A673 (cell line): ENCODE measurements at places on chromosomes 1 and 21. TPM values are rescaled to one million over a fixed set of nuclear protein-coding genes. Genes with fewer than 3 reads are reported as not detected.

DNA sequence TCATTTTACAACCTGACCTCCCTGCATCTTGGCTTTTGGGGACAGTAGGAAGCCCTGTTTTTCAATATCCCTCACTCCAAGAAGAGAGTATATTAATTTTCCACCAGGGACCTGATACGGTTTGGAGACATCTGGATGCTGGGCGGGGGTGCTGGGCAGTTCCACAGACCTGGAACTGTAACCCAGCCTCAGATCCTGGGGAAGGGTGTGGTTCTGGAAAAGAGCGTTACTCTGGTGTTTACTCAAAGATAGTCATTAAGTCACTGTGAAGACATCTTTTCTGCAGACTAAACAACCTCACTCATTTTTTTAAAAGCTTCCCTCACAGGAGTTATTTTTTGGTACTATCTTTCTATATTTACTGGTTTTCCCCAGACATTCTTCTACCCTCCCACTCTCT lies 189.8 kb downstream of the CLIC6 start:
- H3K36me3 ChIP-seq: no peaks in the 10 kb centered on the region
- H3K27ac ChIP-seq: no peak overlapping the region
- no peak for DNase-seq
- no peaks in the 10 kb centered on the region for H3K27me3 ChIP-seq
- no peaks in the 10 kb centered on the region for H3K4me1 ChIP-seq

GRCh38 chr1:87993051-87993450 lies 664.4 kb downstream of the LMO4 start:
- peaks cover 2% of the 10 kb centered on the region for H3K4me1 ChIP-seq
- no peak overlapping the region for H3K27ac ChIP-seq
- H3K4me3 ChIP-seq: no peak overlapping the region
- DNase-seq: peak; percentile 44
- H3K36me3 ChIP-seq: no peaks in the 10 kb centered on the region

GRCh38 chr1:152871731-152872126 lies 6.4 kb upstream of the SMCP start:
- H3K4me1 ChIP-seq: no peaks in the 10 kb centered on the region
- DNase-seq: no peak
- peaks cover 6% of the 10 kb centered on the region for H3K27me3 ChIP-seq
- H3K4me3 ChIP-seq: no peak overlapping the region

GRCh38 chr1:231544943-231545592 lies 16.6 kb downstream of the TSNAX start:
- no peaks in the 10 kb centered on the region for H3K27me3 ChIP-seq
- H3K36me3 ChIP-seq: peaks cover 23% of the 10 kb centered on the region
- H3K27ac ChIP-seq: no peak overlapping the region
- H3K4me3 ChIP-seq: no peak overlapping the region

DNA sequence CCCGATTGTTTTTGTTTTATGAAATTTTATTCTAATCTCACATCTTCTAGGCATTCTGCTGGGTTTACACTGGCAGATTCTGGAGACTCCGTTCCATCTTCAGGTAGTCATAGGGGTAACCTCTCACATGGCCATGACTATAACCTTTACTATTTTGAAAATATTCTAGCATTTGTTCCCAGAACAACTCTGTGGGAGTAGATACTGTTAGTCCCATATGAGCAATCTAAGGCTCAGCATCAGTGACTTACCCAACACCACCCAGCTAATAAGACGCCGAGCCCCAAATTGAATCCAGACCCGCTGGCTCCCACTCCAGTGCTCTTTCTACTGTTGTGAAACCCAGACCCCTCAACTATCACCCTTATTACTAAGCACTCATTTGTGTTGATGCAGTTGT lies 9.8 kb downstream of the ADAMTS4 start:
- no peaks in the 10 kb centered on the region for H3K27me3 ChIP-seq
- H3K4me1 ChIP-seq: peaks cover 18% of the 10 kb centered on the region
- DNase-seq: no peak
- no peak overlapping the region for H3K4me3 ChIP-seq
- H3K27ac ChIP-seq: no peak overlapping the region

DNA sequence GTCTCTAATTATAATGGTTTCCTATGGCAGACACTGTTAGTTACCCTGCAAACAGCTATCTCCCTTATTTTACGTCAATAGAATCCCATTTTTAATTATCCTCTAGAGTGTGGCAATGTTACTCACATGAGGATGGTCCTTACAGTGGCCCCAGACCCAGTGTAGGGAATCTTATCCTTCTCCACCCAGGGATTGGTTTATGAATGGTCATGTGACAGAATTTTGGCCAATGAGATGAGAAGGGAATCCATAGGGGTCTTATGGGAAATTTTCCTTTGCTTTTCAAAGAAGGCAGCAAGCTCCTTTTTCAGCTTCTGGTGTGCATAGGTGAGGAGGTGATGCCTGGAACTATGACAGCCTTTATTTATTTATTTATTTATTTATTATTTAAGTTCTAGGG lies 59.0 kb upstream of the HUNK start:
- DNase-seq: no peak
- H3K27me3 ChIP-seq: peaks cover 4% of the 10 kb centered on the region
- no peak overlapping the region for H3K4me3 ChIP-seq
- H3K4me1 ChIP-seq: no peaks in the 10 kb centered on the region
- no peak overlapping the region for H3K27ac ChIP-seq

GRCh38 chr1:151425103-151425502 lies 25.7 kb downstream of the PSMB4 start:
- no peaks in the 10 kb centered on the region for H3K27me3 ChIP-seq
- no peak overlapping the region for H3K27ac ChIP-seq
- H3K4me3 ChIP-seq: no peak overlapping the region
- peaks cover 93% of the 10 kb centered on the region for H3K36me3 ChIP-seq

DNA sequence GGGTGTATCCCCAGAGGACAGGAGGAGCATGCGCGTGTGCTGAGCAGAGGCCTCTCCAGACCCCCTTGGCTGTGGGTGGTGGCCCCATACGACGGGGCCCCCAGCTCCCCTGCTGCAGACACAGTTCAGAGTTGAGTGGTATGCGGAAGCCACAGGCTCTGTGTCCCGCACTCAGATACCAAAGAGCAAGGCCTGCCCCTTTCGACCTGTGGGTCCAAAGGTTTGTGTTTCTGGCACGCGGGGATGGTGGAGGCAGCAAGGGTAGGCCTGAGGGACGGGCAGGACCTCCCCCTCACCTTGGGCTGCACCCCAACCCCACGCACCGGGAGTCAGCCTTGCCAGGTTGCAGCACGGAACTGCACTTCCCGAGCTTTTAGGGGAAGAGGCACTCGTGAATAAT lies at the start of gene KCNAB2:
TSS of gene KCNAB2 (plus strand) at position 328 of the 400 bp plus-strand sequence. CDS start 5,649 bp downstream, outside the sequence.
- no peaks in the 10 kb centered on the region for H3K36me3 ChIP-seq
- no peaks in the 10 kb centered on the region for H3K27me3 ChIP-seq
- DNase-seq: no peak
- H3K4me3 ChIP-seq: no peak within 1 kb of the TSS

- H3K4me3 ChIP-seq: no peak overlapping the region
- H3K36me3 ChIP-seq: no peaks in the 10 kb centered on the region
- H3K27ac ChIP-seq: no peak overlapping the region
- H3K4me1 ChIP-seq: peaks cover 3% of the 10 kb centered on the region
These were observed 176.6 kb upstream of the PBX1 start for GRCh38 chr1:164382384-164382783.

- H3K27ac ChIP-seq: no peak overlapping the region
- H3K4me1 ChIP-seq: no peaks in the 10 kb centered on the region
- no peak overlapping the region for H3K4me3 ChIP-seq
- DNase-seq: no peak
These were observed 95.2 kb downstream of the ZP4 start for GRCh38 chr1:237795558-237795957.

- no peak overlapping the region for H3K4me3 ChIP-seq
- H3K4me1 ChIP-seq: peaks cover 32% of the 10 kb centered on the region
- H3K27ac ChIP-seq: peak overlapping the region; percentile 83
- peak; percentile 54 for DNase-seq
These were observed 45.2 kb downstream of the H3-3A start for GRCh38 chr1:226107471-226108460.

GRCh38 chr1:1551524-1552262 lies 11.3 kb upstream of the TMEM240 start:
- DNase-seq: no peak
- H3K27me3 ChIP-seq: no peaks in the 10 kb centered on the region
- H3K36me3 ChIP-seq: peaks cover 6% of the 10 kb centered on the region
- no peak overlapping the region for H3K4me3 ChIP-seq
- H3K27ac ChIP-seq: no peak overlapping the region
- no peaks in the 10 kb centered on the region for H3K4me1 ChIP-seq

DNA sequence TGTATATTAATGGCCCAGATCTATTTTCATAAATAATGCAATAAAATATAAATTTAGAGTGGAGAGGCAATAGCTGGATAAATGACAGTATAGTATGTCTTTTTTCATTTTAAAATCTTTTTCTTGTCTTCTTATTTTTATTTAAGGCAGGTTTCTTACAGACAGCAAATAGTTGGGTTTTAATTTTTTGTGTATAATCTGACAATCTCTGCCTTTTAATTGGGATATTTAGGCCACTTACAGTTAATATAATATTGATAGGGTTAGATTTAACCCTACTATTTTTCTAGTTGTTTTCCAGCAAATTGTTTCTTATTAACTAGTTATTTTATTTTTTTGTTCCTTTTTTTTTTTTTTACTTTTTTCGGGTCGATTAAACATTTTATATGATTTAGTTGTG lies 23.3 kb upstream of the KCTD3 start:
- H3K27me3 ChIP-seq: peaks cover 17% of the 10 kb centered on the region
- H3K4me3 ChIP-seq: no peak overlapping the region
- no peaks in the 10 kb centered on the region for H3K4me1 ChIP-seq
- H3K36me3 ChIP-seq: no peaks in the 10 kb centered on the region
- no peak for DNase-seq

DNA sequence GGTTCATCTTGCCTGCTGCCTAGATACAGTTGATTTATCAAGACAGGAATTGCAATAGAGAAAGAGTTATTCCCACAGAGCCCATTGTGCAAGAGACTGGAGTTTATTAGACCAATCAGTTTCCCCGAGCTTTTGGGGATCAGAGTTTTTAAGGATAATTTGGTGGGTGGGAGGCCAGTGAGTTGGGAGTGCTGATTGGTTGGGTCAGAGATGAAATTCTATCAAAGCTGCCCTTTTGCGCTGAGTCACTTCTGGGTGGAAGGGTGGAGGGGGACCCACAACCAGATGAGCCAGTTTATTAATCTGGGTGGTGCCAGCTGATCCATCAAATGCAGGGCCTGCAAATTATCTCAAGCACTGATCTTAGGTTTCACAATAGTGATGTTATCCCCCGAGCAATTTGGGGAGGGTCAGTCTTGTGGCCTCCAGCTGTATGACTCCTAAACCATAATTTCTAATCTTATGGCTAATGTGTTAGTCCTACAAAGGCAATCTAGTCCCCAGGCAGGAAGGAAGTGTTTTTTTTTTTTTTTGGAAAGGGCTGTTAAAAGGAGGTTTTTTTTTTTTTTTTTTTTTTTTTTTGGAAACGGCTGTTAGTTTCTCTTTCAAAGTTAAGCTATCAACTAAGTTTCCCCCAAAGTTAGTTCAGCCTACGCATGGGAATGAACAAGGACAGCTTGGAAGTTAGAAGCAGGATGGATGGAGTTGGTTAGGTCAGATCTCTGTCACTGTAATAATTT lies 7.4 kb downstream of the SLC16A4 start:
- no peak overlapping the region for H3K4me3 ChIP-seq
- no peaks in the 10 kb centered on the region for H3K36me3 ChIP-seq
- DNase-seq: peak; percentile 39
- H3K27me3 ChIP-seq: no peaks in the 10 kb centered on the region
- no peak overlapping the region for H3K27ac ChIP-seq

GRCh38 chr1:234072793-234073192 lies 168.3 kb downstream of the SLC35F3 start:
- H3K4me1 ChIP-seq: no peaks in the 10 kb centered on the region
- no peak for DNase-seq
- H3K4me3 ChIP-seq: no peak overlapping the region
- no peaks in the 10 kb centered on the region for H3K27me3 ChIP-seq

- no peaks in the 10 kb centered on the region for H3K36me3 ChIP-seq
- no peaks in the 10 kb centered on the region for H3K4me1 ChIP-seq
- H3K4me3 ChIP-seq: no peak overlapping the region
These were observed 52.9 kb downstream of the ACBD3 start for GRCh38 chr1:226133504-226134123.

GRCh38 chr1:203085528-203086406 lies at the start of gene MYOG:
Gene MYOG (minus strand): TSS chr1:203086012. CDS start chr1:203085961, 51 bp downstream.
- peaks cover 3% of the 10 kb centered on the region for H3K27me3 ChIP-seq
- no peak within 1 kb of the TSS for H3K4me3 ChIP-seq
- no peak for DNase-seq
- no peak within 1 kb of the TSS for H3K27ac ChIP-seq
- H3K4me1 ChIP-seq: no peaks in the 10 kb centered on the region

DNA sequence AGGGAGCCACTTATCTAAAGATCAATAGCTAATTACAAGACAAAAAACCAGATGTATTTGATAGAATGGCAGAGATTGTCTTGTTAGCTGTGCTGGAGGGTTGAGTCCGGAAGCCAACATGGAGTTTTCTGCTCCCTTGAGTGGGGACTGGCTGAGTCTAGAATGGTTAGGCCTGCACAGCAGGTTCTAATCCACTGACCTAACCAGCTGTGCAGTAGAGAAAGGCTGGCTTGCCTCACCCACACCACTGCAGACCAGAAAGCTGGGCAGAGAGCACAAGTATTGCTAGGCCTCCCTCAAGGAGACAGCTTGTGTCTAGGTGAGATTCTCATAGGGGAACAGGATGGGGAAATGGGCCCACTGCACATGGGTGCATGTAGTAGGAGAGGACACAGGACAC lies 11.7 kb upstream of the GNG12 start:
- no peak overlapping the region for H3K27ac ChIP-seq
- H3K4me1 ChIP-seq: peaks cover 28% of the 10 kb centered on the region
- H3K4me3 ChIP-seq: no peak overlapping the region
- no peak for DNase-seq
- no peaks in the 10 kb centered on the region for H3K27me3 ChIP-seq
- no peaks in the 10 kb centered on the region for H3K36me3 ChIP-seq

- DNase-seq: no peak
- H3K27ac ChIP-seq: no peak overlapping the region
- no peaks in the 10 kb centered on the region for H3K4me1 ChIP-seq
- H3K36me3 ChIP-seq: no peaks in the 10 kb centered on the region
These were observed 11.1 kb downstream of the PRRX1 start for GRCh38 chr1:170674986-170675385.

- peak overlapping the region; percentile 85 for H3K27ac ChIP-seq
- DNase-seq: peak; percentile 94
- no peaks in the 10 kb centered on the region for H3K27me3 ChIP-seq
- H3K4me1 ChIP-seq: peaks cover 60% of the 10 kb centered on the region
These were observed 99.5 kb upstream of the BMP8A start for GRCh38 chr1:39391691-39392679.

The BEND5 gene
- total RNA-seq: 6.2 and 8.9 TPM in 2 replicates

The C1orf53 gene
- total RNA-seq: 1.4 TPM in 1 of 2 replicates, not detected in the other

The TEKT2 gene
- 2.8 and 4.6 TPM in 2 replicates for total RNA-seq

The A3GALT2 gene
- 0.39 TPM in 1 of 2 replicates, not detected in the other for total RNA-seq

The LAMC1 gene
- 95.5 and 98.6 TPM in 2 replicates for total RNA-seq

The EXO1 gene
- total RNA-seq: 37.7 and 46.6 TPM in 2 replicates

The REG4 gene
- not detected in 2 replicates for total RNA-seq

The UBE2U gene
- not detected in 2 replicates for total RNA-seq

The ANKRD35 gene
- not detected in 2 replicates for total RNA-seq

The LHX8 gene
- total RNA-seq: not detected in 2 replicates

The IFNLR1 gene
- total RNA-seq: 1.4 and 2.0 TPM in 2 replicates

The RNF186 gene
- not detected in 2 replicates for total RNA-seq
